DMS79 (cell line): ENCODE measurements at places on chromosomes 2 and 18.

DNA sequence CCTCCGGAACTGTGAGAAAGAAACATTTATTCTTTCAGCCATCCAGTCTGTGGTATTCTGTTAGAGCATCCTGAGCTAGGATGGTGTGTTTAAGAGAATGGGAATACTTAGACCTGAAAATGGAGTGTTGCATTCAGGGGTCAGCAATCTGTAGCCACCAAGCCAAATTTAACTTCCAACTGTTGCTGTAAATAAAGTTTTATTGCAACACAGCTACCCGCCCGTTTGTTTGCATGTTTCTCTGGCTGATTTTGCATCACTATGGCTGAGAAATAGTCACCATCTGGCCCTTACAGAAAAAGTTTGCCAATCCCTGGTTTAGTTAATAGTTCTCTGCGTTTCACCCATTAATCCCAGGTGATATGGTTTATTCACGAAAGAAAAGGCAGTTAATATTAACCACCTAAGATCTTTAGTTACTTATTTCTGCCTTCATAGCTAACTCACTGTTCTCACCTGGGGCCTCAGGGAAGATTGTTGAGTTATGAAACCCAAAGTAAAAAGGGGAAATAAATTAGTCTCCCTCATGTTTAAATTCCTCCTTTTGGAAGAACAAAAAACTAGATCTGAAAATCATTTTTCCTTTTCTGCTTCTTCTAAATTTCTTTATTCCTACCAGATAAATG lies 9.5 kb upstream of the CYS1 start:
- DNase-seq = no peak

GRCh38 chr2:181457121-181457740 lies at the start of gene ITGA4:
Gene ITGA4, plus strand, starts transcription at chr2:181457386. Its CDS starts 269 bp downstream, at chr2:181457655.
- peak; percentile 49 for DNase-seq

DNA sequence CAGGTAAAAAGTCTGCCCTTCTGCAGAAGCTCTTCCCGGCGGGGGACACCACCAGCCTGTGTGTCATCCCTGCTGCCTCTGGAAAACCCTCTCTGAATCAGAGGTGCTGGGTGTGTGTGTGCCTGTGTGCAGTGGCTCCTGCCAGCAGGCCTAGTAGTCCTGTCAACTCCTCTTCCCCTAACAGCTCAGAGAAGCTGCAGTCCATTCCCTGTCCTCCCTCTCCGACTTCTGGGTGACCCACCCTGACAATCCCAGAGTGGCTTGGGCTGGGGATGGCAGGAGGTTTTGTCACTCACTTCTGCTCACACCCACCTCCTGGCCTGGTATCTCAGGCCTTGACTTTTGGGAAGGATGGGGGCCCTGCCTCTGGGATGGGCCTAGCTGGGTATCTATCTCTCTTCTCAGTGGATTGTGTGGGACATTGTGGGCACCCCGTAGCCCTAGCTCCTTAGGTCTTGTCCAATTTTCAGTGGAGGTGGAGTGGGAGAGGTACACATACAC lies 2.3 kb downstream of the WNT10A start:
- DNase-seq = no peak

- DNase-seq = no peak
Measured at GRCh38 chr2:132654968-132655367, 15.0 kb downstream of the LYPD1 start.

DNA sequence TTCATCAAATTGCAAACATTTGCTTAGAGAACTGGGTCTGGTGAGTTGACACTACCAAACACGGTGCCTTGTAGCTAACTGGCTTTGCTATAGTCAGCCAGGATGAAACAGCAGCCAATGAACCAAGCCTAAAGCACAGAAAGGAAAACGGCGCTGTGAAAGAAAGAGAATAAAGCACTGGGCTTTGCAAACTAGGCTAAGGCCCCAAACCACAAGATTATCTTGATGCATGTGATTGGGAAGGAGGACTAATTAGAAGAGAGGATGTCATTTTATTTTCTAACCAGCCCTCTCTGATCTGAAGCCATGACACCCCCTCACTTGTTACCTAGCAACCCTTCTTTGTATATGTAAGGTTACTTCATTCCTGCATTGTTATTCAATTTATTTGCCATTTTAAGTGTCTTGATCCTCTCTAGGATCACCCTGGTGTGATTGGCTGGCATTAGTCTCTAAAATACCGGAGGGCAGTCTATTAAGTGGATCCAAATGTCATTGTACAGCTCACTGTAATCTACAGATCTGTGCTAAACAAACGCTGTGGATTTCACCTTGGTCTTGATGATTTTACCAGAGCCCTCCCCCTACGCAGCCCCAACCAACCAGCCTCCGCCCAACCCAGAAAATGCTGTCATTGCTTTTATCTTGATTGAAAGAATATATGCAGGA lies 395.4 kb upstream of the ACVR2A start:
- no peak for DNase-seq

DNA sequence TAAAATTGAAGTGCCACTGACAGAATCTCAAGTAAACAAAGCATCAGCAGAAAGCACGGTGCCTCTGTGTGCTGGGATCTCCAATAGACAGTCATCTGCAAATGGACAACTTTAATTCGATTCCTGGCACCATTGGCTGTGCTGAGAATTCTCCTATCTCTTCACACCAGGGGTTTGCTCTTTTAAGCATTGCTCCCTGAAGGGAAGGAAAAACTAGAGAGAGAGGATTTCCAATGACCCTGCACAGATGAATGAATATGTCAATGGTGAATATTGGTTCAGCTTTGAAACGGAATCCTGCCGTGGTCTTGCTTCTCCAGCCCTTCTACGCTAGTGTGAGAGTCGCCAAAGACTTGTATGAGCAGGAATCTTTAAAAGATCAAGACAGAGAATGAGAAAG lies 97.9 kb downstream of the FIGN start:
- no peak for DNase-seq

DNA sequence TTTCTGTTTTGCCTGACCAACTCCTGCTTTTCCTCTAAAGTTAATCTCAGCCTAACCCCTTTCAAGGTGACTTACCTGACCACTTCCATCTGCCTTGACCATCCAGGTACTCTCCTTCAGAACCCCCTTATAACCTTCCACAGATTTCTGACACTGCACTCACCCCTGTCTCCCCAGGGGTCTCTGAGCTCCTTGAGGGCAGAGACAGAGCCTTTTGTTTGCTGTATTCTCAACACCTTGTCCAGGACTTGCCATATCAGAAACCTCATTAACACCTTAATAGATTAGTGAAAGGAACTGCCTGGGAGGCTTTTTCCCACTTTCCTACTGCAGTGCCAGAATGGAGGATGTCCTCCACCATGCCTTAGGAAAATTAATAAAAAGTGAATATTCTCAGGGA lies 119.7 kb upstream of the SERPINE2 start:
- DNase-seq = no peak

DNA sequence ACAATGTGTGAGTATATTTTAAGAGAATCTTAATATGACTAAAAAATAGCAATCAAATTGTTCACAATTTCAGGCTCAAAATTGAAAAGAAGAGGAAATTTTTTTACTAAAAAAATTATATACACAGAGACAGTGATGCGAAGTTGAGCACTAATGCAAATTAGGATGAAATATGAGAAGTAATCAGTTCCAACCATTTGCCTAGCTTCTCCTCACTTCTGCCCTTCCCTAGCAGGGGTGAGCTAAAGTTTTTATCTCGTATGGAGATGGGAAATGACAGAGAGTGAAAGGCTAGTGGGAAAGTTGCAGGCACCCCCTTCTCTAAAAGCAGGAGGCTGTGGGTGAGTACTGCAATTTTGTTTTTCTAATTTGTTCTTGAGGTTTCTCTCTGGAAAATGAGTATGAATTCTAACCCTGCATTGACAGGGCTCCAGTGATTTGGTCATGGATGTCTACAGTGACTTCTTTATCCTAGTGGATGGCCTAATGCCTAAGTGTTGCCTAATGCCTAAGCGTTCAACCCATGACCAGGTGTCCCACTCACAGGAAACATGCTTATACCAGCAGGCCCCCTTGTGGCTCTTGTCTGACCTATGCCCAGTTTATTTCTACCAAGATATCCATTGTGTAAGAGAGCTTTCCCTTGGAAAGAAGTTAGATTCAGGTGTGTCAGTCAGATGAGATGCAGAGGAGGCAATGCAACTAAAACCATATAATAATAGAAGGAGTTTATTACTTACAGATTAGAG lies 78.0 kb upstream of the HNMT start:
- DNase-seq = no peak

DNA sequence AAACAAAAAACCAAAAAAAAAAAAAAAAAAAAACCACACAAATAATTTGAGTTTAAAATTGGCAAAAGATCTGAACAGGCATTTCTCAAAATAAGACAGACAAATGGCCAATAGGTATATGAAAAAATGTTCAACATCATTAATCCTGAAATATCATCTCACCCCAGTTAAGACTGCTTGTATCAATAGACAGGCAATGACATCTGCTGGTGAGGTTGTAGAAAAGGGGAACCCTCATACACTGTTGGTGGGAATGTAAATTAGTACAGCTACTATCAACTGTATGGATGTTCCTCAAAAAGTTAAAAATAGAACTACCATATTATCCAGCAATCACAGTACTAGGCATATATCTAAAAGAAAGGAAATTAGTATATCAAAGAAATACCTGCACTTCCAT lies 523.1 kb downstream of the XIRP2 start:
- no peak for DNase-seq

DNA sequence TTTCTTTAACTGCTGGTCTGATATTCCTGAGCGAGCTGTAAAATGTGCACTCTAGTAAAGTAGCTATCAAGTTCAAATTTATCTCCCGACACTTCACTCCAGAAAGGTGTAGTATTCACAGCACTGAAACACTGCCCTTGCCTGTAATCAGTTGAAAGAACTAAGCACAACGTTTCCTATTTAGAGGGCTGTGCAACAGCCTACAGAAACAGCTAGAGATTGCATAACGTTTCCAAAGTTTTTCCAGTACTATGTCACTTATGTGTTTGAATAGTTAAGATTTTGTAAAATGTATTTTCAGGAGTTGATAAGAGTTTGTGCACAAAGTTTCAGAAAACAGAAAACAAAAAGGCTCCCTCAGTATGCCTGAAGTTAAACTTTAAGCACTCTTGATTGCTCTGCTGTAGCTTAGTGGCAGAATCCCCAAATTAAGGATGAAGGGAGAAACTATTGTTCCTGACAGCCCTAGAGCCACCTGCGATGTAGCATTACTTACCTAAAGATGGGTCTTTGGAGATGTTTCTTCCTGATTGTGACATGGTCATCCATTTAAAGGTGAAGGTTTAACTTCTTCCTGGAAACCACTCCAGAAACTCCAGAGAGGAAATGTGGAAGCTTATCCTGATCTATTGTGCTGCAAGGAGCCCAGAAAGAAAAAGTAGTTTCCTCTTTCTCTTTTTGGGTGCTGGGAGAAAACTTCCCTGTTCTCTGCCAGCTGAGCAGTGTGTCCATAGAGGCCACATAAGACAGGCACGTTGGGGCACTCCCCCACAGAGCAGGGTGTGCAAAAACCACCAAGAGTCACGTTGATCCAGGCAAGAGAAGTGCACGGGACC lies 536 bp downstream of the PDE1A start:
- no peak for DNase-seq

- no peak for DNase-seq
Measured at GRCh38 chr2:46315103-46315890, 18.1 kb downstream of the EPAS1 start.

GRCh38 chr2:173048522-173048896 lies 27.1 kb upstream of the MAP3K20 start:
- DNase-seq = no peak

GRCh38 chr2:238287737-238288649 lies at the start of gene PER2:
Gene PER2, minus strand, starts transcription at chr2:238288610. Its CDS starts 10,674 bp downstream, at chr2:238277936.
- DNase-seq = no peak

DNA sequence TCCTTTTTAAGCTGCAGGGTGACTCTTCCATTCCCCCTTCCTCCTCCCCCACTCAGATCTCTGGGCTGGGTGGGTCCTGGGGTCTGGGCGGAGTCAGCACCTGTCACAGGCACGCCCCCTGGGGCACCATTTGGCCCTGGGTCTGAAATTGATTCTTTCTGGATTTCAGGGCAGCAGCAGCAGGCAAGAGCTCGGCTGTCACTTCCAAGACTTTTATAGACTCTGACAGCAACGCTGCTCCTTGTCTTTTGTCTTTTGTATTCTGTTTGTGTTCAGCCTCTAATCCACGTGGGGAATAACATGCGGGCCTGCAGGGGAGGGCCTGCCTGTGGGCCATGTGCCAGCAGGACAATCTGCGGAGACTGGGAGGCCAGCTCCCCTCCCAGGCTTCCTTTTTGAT lies 3.9 kb downstream of the BOD1L2 start:
- DNase-seq = no peak

DNA sequence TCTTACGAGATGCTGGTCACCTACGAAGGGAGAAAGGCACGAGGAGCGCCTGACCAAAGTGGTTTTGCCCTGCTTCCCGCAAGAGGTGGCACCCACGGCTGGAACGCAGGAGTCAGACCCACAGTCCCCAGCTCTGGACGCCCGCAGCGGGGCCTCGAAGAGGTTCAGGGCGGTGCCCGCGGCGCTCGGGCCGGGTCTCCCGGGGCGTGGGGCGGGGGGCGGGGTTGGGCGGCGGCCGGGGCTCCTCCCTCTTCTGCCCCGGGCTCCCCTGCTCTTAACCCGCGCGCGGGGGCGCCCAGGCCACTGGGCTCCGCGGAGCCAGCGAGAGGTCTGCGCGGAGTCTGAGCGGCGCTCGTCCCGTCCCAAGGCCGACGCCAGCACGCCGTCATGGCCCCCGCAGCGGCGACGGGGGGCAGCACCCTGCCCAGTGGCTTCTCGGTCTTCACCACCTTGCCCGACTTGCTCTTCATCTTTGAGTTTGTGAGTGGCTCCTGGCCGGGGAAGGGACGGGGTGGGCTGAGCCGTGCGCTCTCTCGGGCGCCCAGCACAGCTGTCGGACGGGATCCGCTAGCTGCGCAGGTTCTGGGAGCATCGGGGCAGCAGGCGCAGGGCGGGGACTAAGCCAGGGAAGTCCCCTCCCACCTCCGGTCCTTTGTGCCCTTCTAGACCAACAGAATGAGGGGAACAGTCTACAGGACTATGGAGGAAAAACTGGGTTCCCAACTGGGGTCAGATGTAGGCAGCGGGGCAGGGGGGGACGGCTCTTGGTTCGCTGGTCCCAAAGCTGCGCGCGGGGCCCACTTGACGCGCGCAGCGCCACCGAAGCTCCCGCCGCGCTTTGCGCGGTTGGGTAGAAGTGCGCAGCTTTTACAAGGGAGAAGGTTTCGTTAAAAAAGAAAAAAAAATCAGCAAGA lies at the start of gene MAL:
MAL (plus strand) TSS at position 303 of the 914 bp plus-strand sequence; CDS start at position 388, 85 bp downstream.
- DNase-seq = peak; percentile 32

DNA sequence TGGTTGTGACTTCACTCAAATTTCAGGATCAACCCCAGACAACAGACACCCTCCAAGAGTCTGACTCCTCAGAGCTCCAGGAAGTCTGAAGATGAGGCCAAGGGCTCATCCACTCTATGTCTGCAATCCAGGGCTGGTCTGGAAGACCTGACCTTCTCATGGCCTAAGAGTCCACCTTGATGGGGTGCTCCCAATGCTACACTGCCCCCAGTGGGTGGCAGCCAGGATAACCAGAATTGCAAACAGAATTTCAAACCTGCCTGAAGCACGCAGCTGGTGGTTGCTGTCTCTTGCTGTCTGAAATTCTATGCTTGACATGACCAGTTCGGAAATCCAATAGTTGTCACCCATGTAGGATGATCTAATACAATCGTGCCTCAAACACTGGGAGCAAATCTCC lies 96.0 kb downstream of the UXS1 start:
- no peak for DNase-seq

GRCh38 chr2:200590090-200590489 lies 4.3 kb downstream of the AOX1 start:
- no peak for DNase-seq

- DNase-seq = no peak
Measured at GRCh38 chr2:30022444-30023071, 101.2 kb upstream of the ALK start.

- DNase-seq = no peak
Measured at GRCh38 chr2:152594792-152595191, 122.5 kb downstream of the PRPF40A start.
